H1 (cell line): ENCODE measurements at places on chromosomes 11 and 22.

DNA sequence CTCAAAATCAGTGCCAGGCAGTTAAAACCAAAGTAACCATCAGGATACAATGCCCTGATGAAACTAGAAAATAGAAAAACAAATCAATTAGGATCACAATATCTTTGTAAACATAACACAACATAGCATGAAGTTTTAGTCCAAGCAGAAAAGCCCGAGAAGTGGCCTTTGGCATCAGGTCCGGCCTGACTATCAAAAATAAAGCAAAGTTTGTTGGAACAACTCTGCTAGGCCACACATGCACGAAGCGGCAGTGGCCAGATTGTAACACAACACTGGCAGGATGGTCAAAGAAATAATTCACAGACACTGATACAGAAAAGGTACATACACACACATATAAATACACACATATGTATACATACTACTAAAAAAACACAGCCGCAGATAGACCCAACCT, 26.9 kb downstream of the CDON start:
- no peak for DNase-seq

DNA sequence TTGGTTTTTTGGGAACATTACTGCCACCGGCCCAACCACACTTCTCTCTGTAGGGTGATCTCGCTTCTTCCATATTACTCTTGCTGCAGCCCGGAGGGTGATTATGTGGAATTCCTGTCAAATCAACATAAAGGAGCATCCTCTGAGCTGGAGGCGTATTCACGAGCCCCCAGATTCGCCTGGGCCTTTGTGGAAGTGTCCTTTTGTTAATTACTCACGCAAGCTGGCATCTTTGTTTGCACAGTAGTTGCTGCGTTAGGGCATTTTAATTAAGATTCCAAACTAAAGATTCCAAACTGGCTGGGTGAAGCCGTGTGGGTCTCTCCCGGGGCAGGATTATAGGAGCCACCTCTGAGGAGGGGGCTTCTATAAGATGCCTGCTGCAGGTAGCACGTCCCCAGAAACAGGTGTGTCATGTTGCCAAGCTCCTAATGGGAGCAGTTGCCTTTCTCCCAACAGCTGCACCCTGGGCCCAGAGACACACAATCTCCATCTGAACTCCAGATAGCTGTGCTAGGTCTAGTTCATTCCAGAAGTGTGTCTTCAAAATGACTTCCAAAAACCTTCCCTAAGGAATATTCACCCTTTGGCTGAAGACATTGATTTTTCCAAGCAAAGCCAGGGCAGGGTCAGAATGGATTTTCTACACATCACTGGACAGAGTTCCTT, 40.9 kb downstream of the SHISAL1 start:
- no peak for DNase-seq

GRCh38 chr11:64419257-64419790, 60.4 kb downstream of the RPS6KA4 start:
- no peak for DNase-seq

GRCh38 chr11:1202154-1202775, 20.6 kb upstream of the MUC5B start:
- no peak for DNase-seq

GRCh38 chr11:85787809-85788760, 22.9 kb downstream of the SYTL2 start:
- no peak for DNase-seq

GRCh38 chr22:45197606-45198462, 34.1 kb downstream of the NUP50 start:
- DNase-seq = no peak

DNA sequence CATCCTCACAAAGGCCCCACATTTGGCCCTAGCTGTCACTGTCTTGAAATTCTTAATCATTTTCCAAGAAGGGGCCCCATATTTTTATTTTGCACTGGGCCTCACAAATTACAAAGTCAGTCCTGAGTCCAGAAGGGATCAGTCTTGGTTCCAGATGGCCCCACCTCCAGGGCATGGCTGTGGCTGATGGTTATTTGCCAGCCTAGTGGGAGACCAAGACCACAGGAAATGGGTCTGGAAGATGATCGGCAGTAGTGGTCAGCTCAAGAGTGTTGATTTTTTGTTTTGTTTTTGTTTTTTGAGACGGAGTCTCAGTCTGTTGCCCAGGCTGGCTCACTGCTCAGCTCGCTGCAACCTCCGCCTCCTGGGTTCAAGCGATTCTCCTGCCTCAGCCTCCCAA, 47.1 kb upstream of the EMID1 start:
- no peak for DNase-seq

DNA sequence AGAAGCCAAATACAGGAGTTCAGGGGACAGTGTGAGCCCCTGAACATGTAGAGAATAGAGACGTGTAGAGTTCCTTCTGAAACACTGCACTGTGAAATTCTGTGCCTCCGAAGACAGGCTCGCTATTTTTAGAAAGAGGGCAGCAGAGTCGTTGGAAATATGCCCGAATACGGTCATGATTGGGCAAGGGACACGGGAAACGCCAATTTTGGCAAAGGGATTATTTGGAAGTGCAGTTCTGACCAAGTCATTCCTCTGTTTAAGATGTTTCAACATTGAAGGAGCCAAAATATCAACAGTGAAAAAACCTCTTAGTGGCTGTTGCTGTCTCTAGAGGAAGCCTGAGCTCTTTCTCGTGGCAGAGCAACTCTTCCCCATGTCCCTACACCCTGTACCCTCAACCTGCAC, 9.5 kb upstream of the CBX6 start:
- no peak for DNase-seq

DNA sequence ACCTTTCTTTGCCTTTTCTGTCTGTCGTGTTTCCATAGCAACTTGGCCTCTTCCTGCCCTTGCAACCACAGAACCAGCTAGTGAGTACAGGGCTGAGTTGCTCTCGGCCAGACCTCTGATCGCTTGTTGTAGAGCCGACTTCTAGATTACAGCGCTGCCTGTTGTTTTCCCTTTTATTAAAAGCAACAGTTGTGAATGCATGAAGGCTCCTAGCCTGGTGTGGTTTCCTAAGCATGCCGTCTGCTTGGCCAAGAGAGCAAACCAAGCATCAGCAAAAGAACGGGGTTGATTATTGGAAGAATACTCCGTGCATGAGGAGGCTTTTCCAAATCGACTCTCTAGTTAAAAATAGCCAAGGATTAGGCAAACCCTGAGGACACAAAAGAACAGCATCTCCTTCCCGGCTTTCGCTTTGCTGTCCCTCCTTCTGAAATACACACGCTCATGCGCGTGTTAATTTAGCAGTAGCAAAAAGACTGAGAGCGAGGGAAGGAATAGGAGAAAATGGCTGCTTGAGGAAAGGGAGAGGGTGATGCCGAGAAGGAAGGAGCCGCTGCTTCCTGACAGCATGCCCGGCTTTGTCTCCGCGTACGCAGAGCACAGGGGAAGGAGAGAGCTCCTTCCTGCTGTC, 71.5 kb upstream of the TTC12 start:
- DNase-seq = no peak

- no peak for DNase-seq
Measured at GRCh38 chr11:61079416-61080150, 22.7 kb upstream of the CD5 start.
